Ascending aorta (tissue), 2 donors: ENCODE measurements at places on chromosomes 2 and 18. TPM values are rescaled to one million over a fixed set of nuclear protein-coding genes. Genes with fewer than 3 reads are reported as not detected.

- no peak for DNase-seq
Measured at GRCh38 chr18:26553943-26554342, 5.6 kb upstream of the KCTD1 start.

- no peak for DNase-seq
Measured at GRCh38 chr18:8322486-8322885, 286.8 kb upstream of the RAB12 start.

Gene OXER1
- 0.32 TPM for total RNA-seq

- DNase-seq, result no peak
Measured at GRCh38 chr2:37652199-37652640, 19.2 kb downstream of the CDC42EP3 start.

- no peak for DNase-seq
Measured at GRCh38 chr2:236888794-236889780, 196.6 kb upstream of the COPS8 start.

GRCh38 chr2:60980071-60980815 is 37.3 kb upstream of the PEX13 start:
- no peak for DNase-seq
